ENCODE measurements at places on chromosomes 3 and 15.

- DNase-seq = no peak
Observed at GRCh38 chr15:101439920-101440319, 49.6 kb downstream of the PCSK6 start.

DNA sequence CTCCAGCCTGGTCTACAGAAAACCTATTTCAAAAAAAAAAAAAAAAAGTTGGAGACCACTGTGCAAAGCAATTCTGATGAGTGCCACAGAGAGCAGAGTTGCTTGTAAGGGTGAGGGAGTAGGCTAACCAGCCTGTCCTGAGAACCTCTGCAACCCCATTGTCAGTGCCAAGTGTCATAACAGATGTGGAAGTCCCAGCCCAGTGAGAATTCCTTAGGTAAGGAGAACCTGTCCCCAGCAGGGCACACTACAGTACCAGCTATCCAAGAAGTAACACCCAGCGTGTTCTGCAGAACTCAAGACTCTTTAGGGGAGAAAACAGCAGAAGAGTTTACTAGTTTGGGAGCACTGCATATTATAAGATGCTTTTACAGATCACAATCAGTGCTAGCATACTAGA lies 156.3 kb downstream of the LIPC start:
- no peak for DNase-seq

DNA sequence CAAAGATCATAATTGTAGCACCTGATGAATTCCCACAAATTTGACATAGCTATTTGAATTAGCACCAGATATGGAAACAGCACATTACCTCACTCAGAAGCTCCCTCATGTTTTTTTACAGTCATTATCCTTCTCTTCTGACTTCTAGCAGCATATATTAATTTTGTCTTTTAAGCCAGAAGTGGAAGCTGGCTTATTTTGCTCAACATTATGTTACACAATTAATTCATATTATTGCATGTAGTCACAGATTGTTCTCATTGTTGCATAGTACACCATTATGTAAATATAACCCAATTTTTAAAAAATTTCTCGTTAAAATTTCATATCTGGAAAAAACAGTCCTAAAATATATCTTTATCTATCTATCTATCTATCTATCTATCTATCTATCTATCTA lies 762.3 kb downstream of the TUSC7 start:
- no peak for DNase-seq

DNA sequence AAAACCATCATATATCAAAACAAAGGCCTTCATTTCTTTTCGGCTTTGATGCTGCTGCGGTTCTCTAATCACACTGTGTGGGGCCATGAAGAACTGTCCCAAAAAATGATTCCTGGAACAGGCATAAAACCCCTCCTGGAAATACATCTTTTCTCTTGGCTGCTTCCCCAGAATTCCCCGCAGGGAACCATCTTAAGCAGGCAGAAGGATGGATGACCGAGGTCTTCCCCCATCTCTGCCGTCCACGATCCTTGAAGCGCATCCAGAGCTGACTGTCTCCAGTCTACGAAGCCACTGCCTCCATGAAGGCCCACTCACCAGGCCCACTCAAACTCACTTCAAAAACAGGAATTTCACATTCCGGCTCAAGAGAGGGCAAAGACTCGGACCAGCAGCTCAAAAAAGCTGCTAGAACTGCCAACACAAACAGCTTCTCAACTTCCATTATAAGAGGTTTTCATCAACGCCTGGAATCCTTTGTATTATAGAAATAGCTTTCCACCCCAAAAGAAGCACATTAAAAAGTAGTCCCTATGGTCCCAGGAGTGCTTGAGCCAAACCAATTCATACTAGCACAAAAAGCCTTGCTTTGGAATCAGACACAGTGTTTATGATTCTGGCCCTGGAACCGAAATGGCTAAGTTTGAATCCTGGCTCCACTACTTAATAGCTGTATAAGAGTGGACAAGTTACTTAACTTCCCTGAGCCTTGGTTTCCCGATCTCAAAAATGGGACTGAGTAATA lies 487.5 kb upstream of the WNT5A start:
- DNase-seq = no peak

DNA sequence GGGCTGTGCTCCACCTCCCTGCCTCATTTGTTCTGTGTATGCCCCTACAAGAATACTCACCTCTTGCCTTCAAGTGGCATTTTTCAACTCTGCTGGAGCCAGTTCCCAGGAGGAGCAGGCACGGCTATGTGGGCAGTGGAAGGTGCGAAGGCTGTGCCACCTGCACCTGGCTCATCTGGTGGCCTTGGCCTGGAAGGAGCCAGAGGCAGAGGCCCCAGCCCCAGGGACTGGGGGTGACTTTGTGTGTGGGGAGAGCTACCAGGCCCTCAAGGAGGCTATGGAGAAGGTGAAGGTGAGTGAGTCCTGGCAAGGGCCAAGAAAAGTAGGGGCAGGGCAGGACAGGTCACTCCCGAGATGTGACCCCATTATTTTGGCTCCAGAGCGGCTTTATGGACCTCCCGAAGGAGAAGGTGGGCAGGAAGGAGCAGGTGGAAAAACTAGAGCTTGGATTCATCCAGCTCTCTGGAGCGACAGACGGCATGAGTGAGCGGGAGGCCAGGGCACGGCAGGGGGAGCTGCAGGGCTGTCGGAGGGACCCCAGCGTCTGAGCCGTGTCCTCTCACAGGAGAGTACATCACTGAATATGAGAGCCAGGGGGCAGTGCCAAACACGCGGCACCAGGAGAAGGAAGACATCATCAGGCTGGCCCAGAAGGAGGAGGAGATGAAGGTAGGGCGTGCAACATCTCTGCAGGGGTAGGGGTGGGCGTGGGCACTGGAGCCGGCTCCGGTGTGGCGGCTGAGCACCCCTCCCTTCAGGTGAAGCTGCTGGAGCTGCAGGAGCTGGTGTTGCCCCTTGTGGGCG lies 57.3 kb upstream of the UBE2Q2 start:
- peak; percentile 57 for DNase-seq

- no peak for DNase-seq
Observed at GRCh38 chr15:25433118-25433865, 5.5 kb downstream of the UBE3A start.

DNA sequence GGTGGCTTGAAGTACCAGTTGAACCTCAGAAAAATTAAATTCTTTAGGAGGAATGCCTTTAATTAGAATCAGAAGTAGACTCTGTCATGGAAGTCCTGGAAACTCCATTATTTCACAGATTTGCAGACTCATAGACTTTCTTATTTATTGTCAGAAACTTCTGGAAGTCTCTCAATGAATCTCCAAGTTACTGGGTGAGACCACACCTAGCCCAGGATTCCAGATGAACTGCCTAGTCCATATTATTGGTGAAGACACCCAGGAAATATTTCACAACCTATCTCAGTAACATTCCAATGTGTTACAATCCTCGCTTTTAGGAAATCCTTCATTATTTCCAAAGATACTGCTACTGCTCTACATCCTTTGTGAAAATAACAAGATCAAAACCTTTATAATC lies 6.5 kb upstream of the THBS1 start:
- no peak for DNase-seq

GRCh38 chr15:29433507-29434248 lies 164.1 kb upstream of the NSMCE3 start:
- DNase-seq = no peak

GRCh38 chr3:76958274-76958673 lies 81.6 kb upstream of the ROBO2 start:
- DNase-seq = no peak

DNA sequence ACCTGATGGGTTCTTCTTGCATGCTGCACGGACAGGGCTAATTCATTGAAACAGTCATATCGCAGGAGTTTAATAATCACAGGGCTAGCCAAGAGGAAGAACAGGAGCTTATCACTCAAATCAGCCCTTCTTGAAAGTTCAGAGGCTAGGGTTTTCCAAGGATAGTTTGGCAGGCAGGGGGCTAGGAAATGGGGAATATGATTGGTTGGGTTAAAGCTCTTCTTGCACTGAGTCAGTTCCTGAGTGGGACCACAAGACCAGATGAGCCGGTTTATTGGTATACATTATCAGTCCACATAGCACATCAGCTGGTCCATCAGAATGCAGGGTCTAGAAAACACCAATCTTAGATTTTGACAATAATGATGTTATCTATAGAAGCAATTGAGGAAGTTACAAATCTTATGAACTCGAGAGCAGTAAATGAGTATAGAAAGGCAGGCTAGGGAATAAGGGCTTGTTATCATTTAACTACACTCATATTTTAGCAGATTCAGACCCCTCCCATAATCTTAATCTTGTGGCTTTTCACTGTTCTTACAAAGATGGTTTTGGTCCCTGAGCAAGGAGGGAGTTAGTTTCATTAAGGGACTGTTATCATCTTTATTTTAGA lies 58.1 kb upstream of the SLC25A36 start:
- no peak for DNase-seq

GRCh38 chr3:78258798-78259197 lies 1218.9 kb downstream of the ROBO2 start:
- no peak for DNase-seq

GRCh38 chr3:144521131-144521530 lies 549.5 kb downstream of the DIPK2A start:
- DNase-seq = no peak

DNA sequence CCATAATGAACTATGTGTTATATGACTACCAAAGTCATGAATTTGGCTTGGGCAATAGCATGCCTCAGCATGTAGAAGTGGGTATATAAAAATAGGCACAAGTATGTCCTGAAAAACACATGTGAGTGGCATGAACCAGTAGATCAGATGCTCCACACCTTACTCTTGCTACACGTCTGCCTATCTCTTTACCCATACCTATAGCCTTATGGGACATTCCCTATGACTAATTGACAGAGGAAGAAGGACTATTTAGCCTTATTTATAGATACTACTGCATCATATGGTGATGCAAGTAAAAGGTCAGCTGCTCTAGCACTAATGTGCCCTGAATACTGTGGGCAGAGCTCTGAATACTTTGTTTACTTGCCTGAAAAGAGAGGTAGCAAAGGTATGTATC lies 81.0 kb upstream of the ZPLD1 start:
- no peak for DNase-seq

- no peak for DNase-seq
Observed at GRCh38 chr15:28944286-28944685, 58.5 kb downstream of the APBA2 start.
